ENCODE measurements at places on chromosomes 11 and 22.

DNA sequence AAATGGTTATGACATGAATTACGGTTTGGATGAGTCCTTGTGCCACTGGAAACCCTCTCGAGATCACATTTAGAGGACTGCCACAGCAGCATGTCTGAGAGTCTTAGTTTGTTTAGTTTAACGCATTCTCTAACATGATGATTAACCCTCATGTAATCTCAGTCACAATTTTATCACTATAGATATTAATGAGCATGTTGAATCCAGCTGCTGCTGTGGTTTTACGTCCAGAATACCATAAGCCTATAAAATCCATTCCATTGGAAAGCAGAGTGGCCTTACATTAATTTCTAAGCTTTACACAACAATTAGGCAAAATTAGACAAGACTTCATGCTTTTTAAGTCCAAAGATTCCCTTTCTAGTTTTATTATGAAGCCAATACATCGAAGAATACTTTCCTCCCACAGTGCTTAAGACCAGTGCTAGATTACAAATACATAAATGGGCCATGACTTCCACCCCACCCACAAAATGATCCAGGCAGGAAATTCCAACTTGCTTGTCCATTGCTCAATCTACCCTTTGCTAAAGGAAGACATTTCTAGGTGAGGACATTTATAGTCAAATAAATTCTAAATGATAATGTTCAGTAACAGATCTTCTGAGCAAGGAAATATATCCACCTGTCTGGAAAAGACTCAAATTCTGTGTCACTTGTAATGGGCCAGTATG is 3.5 kb upstream of the ELMOD1 start:
- no peak for DNase-seq

DNA sequence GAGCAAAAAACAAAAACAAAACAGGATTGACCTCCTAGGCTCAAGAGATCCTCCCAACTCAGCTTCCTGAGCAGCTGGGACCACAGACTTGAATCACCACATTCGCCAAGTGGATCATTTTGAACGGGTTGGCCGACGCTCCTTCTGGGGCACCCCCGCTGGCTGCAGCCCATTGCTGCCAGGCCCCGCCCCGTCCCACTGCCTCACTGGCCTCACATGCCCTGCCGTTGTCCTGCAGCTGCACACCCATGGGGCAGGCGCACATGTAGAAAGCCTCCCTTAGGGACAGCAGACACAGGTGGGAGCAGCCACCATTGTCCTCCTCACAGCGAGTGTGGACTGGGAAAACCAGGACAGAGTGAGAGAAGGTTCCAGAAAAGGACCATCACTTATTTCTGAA is 154.5 kb downstream of the CRYBB2 start:
- no peak for DNase-seq

DNA sequence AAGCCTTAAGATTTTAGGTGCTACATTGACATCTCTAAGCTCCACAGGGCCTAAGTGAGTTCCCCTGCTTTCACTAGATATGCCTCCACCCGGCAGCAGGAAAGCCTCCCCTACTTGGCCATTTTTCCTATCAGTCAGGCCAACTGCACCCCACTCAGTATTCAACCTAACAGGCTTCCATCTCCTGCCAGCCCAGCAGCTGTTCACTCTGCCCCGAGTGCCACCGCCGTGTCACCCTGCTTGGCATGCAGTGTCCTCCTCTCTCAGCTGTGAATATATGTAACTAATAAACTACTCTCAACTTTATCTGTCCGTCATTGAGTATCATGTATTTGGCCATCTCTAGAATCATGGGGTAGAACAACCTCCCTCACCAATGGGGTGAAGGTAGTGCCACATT is 9.0 kb upstream of the OR6M1 start:
- DNase-seq: no peak

- DNase-seq: no peak
Observed at GRCh38 chr11:1348796-1349326, 39.4 kb upstream of the TOLLIP start.

DNA sequence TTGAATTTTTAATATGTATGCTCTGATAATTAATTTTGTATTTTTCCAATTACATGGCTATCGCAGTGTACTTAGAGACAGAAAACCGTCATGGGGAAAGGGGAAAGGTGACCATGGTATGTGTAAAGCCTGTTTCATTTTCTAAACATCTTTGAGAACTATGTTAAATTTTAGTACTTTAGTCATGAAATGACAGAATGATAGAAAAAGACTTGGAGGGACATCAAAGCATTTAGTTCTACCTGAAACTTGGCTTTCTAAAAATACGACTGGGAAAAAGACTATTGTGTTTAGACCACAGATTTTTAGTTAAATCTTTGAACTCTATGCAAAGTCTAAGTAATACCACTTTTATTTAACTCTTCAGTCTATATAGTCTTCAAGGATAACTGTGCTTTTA is 54.1 kb downstream of the MAML2 start:
- no peak for DNase-seq
